ENCODE measurements at places on chromosomes 7 and 10.

DNA sequence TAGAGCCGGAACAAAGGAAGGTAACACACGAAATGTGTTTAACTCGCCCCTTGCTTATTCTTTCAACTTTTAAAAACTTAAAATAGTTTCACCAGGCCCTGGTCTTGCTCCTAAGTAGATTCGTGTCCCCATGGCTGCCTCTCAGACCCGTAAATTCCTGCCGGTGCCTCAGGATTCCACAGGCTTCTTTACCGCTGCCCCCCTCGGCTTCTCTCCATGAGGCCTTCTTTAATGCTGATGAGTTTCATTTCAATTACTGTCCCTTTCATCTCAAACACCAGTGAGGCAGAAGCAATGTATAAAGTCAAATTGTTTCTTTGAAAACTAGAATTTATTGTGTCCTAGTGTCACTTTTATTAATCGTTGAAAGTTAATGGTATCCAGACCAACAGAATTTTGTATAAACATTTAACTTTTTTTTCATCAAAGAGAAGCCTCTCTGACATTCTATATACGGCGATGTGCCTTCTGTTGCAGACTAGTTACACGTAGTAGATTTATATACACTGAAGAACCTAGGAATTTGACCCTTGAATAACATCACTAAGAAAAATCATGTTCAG lies 225.2 kb downstream of the C7orf25 start:
- DNase-seq = no peak

DNA sequence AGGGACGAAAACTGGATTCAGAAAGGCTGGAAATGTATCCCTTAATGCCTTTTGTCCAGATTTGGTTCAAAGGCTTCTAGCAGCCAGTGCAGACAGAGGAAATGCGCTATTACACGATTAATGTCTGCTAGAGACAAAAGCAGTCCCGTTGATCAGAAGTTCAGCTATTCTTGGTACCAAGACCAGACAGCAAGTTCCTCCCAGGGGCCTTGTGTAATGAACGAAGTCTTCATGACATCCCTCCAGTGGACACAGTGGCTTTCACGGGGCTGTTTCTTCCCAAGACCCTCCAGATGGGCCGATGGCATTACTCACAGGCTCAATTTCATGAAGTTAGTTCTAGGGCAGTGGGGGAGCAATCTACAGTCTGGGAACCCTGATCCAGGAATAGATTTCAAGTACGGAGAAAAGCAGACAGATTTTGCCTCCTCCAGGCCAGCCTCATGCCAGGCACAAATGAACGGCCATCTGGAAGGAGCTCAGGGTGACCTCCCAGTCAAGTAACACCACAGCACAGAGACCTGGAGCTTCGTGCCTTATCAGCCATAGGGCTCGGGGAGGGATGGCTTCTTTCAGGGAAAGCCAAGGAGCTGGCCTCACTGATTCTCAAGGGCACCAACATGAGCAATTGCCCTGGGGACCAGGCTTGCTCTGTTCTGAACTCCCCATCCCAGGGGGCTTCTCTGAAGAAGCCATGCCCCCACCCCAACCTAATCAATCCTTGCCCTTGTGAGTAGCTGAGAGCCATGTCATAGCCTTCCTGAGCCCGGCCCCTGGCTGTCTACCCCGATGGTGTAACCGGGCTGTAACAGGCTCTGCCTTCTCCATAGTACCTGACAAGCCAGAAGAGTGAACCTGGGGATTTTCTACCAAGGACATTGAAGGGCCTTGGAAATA lies 101.1 kb downstream of the PRKAG2 start:
- no peak for DNase-seq

DNA sequence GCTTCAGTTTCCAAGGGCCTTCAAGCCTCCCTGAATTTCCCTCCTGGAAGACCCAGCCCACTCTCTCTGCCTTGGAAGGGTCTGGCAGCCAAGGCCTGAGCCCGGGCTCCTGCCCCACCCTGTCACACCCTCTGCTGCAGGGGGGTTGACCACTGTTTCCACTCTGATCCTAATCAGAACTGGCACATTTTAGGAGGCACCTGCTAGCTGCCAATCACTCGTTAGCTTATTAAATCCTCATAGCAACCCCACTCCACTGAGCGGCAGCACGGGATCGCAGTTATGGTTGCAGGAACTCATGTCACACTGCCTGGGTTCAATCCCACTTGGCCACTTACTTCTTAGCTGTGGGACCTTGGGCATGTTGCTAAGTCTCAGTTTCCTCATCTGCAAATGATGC lies 12.9 kb downstream of the HSPB1 start:
- no peak for DNase-seq

GRCh38 chr7:133070562-133070961 lies 11.3 kb downstream of the CHCHD3 start:
- DNase-seq = no peak

DNA sequence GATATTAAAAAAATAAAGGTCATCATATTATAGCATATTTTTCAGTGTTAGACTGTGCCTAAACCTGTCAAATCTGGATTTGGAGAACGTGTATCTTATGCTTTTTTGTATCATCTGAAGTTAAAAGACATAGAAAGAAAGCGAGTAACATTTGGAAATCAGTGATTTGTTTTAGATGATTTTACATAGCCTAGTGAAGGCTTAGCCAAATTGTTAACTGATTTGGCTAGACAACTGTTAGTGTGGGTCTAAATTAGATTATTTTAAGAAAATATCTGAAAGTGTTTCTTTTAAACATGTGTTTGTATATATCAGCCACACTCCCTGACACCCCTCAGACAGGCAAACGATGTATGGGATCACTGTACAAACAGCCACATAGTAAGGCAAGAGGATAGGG lies 35.6 kb downstream of the ACTA2 start:
- DNase-seq = no peak

DNA sequence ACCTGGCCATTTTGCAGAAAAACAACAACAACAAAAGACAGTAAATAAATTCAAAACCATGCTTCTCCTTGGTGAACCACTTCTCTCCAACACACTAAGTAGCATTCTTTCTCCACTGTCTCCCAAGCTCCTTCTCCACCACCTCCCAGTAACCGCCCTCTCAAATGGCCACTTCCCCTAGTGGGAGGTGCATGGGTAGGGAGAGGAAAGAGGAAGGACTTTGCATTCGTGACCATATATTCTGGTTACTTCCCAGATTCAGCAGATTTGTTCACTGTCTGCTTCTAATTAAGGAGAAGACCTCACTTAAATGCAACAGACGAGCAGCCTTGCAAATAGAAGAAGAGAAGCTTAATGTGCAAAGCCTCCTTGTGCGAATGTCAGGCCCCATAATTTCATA lies 166.8 kb downstream of the SORCS1 start:
- DNase-seq = no peak

DNA sequence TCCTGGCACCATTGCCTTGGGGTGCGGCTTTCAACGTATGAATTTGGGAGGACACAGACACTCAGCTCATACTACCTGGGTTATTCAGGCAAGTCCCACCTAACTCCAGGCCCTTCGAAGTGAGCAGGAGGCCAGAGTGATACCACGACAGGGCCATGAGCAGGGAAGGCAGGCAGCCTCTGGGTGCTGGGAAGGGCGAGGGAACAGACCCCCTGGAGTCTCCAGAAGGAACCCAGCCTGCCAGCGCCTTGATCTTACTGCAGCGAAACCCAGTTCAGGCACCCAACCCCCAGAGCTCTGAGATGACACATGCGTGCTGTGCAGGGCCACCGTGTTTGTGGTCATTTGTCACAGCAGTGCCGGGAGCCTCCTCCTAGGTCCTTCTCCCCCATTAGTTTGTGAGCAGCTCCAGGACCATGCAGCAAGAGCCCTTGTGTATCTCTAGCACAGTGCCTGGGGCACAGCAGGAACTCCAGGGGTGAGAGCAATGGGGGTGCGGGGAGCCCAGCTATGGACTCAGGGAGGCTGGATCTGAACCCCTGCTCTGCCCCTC lies 7.7 kb upstream of the INSIG1 start:
- no peak for DNase-seq

- no peak for DNase-seq
These were observed 11.3 kb downstream of the GRB10 start for GRCh38 chr7:50771120-50772002.

DNA sequence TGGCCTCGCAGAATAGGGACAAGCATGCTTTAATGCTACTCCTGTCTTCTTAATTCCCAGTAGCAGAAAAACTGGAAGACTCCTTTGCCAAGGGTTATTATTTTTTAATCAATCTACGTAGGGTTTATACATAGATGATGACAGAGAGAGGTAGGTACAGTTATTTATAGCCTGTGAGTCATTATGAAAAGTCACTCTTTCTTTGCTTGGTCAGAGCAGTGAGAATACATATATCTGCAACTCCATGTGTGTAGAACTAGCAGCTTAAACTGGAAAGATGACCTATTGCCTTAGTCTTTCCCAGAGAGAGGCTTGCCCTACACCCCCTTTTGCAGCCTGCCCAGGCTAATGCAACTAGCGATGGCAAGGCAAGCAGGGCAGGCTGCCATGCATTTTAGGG lies 1050.6 kb downstream of the NRG3 start:
- DNase-seq = no peak

GRCh38 chr7:38319873-38320272 lies 46.4 kb upstream of the TARP start:
- DNase-seq = no peak

DNA sequence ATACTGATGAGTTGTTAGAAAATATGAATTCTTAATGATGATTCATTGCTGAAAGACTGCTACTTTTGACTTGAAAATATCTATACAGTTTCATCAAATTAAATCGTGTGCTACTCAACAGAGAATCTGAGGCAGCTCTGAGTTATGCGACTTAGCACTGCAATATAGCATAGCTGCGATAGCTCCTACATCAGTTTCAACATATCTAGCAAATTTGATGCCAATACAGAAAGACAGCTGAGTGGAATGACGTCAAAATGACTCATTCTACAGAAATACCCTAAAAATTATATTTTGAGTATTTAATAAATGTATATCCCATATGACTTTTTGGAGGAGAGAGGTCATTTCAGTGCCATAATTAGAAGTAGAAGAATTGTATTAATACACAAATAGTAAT lies 1.1 kb upstream of the TARP start:
- DNase-seq = no peak

GRCh38 chr7:65397730-65398142 lies 24.1 kb downstream of the ZNF92 start:
- DNase-seq = no peak

GRCh38 chr7:100477871-100478267 lies 1.1 kb downstream of the TSC22D4 start:
- no peak for DNase-seq

- no peak for DNase-seq
These were observed 206.6 kb downstream of the BAMBI start for GRCh38 chr10:28883741-28884423.

- DNase-seq = peak; percentile 85
These were observed 94.8 kb downstream of the CHN2 start for GRCh38 chr7:29289156-29290021.

- no peak for DNase-seq
These were observed 46.4 kb upstream of the ZNF746 start for GRCh38 chr7:149544028-149544427.

GRCh38 chr7:71547426-71547825 lies 415.5 kb downstream of the GALNT17 start:
- DNase-seq = no peak

DNA sequence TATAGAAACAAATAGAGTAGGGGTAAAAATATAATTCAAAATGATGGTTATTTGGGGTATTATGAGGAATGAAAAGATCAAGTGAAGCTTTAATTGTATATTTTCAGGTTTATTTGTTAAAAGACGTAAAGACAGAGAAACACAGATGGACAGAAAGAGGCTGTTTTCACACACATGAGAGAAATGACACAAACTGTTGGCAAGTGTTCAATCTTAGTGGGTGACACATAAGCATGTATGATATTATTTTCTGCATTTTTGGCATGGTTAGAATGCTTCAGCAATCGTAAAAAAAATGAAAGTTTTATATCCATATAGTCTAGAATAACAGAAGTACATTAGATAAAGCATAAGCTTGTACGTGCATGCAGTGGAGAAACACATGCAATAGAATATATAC lies 464.4 kb upstream of the AKR1E2 start:
- no peak for DNase-seq

DNA sequence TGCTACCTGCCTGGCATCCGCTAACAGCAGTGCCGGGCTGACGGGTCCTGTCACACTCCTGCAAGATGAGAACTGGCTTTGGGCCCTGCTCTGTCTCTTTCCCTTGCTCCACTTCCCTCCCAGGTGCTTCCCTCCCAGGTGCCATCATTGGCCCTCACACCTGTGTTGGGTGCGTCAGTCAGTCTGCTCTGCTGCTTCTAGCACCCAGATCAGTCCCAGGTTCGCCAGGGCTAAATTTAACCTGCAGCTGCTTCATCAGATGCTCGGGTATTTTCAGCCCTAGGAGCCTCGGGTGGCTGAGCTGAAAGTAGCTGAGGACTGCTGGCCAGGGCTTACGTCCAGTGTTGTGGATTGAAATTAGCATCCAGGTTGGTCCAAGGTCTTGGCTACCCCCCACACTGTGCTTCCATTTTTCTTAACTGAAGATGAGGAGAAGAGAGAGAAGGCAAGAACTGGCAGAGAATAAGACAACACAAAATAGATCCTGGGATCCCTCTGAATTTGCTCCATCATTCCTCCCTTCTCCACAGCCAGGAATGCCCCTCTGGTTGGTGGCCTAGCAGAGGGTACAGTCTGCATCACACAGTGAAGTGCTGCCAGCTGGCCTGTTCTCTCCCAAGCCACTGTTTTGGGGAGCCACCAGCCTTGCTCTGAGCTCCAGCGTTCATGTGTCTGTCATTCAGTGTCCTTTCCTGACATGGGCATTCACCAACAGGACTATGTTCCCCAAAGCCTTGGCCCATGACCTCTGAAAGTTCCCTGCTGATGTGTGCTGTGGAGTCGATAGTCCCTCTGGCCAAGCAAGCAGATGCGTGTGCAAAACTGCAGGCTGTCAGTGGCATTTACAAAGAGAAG lies 65.9 kb upstream of the SYPL1 start:
- DNase-seq = no peak

GRCh38 chr10:132662186-132662920 lies 123.6 kb downstream of the NKX6-2 start:
- DNase-seq = no peak

DNA sequence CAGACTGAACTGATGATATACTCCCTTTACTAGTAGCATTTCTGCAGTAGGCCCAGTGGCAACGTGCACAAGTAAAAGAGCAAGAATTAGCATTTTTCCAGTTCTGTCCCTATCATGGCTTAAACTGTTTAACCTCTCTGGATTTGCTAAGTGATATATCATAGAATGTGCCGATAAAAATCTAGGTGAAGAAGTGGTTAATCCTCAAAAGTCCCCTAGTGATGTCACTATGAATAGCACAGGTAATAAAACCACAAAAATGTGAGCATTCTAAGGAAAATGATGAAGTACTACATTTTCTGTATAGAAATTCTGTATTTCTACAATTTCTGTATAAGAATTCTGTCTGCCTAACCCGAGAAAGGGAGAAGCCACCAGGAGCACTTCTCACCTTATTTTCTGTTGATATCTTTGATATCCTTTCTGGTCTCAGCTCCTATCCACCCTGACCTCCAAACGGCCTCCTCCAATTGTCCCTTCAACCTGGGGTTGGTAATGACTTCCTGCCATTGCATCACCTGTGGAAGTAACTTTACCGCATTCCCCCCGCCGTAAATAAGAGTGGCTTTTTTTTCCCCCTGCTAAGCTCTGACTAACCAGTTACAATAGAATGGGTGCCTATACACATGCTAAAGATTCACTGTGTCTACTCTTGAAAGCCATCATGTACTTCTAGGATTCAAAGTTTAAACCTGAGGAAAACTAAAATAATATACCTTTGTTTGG lies 155.9 kb upstream of the ASAH2 start:
- no peak for DNase-seq

GRCh38 chr10:90635111-90635765 lies 222.6 kb downstream of the HTR7 start:
- no peak for DNase-seq

GRCh38 chr7:89129600-89130375 lies 334.3 kb upstream of the TEX47 start:
- DNase-seq = no peak

All from Jurkat, Clone E6-1 (cell line).